ENCODE measurements at places on chromosomes 11 and 22.

DNA sequence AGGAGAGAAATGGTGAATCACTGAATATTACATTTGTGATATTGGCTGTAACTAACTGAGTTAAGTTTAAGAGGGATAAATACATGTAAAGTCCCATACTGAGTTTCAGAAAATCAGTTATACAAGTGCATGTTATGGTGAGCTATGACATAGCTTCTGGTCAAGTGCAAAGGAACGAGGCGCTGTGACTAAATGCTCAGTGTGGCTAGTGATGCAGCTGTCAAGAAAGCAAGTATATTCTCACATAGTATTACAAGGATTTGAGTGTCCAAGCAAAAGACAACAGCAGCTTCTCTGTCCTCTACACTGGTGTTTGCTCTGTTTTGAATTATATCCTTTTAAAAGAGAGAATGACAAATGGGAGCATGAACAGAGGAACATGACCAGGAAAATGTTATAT is 40.1 kb downstream of the CSRP3 start:
- no peak for DNase-seq

GRCh38 chr22:19774628-19775027 is 14.1 kb downstream of the TBX1 start:
- DNase-seq, result no peak

DNA sequence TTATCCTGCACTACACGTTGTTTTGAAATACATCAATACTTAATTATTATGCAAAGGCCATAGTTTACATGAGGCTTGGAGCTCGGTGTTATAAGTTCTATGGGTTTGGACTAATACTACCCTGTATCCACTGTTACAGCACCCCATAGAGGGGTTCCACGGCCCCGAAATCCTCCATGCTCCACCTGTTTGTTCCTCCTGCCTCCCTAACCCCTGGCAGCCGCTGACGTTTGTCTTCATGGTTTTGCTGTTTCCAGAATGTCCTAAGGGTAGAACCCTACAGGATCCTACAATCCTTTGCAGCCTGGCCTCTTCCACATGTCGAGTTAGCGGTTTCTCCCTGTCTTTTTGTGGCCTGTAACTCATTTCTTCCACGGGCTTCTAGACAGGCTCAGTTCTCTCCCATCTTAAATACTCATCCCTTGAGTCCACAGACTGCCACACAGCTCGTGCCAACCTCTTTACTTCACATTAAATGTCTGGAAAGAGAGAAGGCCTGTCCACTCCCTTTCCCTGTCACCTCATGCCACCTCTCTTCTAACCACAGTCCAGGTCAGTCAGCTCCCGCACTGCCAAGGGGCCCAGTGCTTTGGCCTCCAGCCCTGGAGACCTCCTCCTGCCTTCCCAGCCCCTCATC is 42.4 kb upstream of the TH start:
- no peak for DNase-seq

- no peak for DNase-seq
Observed at GRCh38 chr11:47185305-47186075, 744 bp downstream of the PACSIN3 start.

DNA sequence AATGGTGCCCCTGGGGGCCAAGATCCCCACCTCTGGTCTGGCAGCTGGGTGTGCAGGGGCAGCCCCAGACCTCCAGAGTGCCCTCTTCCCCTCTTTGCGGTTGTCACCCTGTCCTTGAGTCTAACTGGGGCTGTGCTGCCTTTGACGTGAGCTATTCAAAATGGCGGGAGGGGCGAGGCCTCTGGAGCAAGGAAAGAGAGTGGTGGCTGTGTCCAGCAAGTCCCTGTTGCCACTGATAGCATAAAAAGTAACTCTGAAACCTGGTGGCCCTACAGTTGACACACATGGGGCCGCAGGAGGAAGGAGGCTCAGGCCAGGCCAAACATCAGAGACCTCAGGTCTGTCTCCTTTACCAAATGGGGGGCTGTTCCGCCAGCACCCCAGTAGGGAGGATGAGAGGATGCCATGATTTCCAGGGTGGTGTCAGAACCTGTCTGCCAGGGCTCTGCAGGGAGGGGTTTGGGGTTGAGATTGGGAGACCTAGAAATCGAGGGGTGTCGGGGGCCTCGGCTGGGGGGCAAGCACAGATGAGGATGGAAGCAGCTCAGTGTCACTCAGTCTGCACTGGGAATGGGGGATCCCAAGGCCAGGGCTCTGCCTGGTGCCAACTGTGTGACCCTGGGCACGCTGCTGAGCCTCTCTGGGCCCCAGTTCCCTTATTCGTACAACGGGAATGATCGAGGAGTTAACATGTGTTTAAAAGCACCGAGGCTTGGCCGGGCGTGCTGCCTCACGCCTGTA is 49.2 kb upstream of the KCNQ1OT1 start:
- DNase-seq, result no peak

DNA sequence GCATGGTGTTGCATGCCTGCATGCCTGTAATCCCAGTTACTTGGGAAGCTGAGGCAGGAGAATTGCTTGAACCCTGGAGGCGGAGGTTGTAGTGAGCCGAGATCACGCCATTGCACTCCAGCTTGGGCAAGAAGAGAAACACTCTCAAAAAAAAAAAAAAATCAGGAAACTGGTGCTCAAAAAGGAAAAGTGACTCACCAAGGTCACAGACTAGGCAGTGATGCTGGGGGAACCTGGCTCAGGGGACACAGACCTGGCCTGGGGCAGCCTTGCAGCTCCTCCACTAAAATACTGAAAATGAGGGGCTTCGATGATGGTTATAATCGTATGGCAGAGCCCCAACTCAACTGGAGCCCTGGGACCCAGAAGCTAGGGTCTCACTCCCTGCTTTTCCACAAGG is 8.1 kb upstream of the SLC35E4 start:
- DNase-seq, result no peak

GRCh38 chr11:15941206-15941770 is 415.1 kb downstream of the SOX6 start:
- peak; percentile 34 for DNase-seq

DNA sequence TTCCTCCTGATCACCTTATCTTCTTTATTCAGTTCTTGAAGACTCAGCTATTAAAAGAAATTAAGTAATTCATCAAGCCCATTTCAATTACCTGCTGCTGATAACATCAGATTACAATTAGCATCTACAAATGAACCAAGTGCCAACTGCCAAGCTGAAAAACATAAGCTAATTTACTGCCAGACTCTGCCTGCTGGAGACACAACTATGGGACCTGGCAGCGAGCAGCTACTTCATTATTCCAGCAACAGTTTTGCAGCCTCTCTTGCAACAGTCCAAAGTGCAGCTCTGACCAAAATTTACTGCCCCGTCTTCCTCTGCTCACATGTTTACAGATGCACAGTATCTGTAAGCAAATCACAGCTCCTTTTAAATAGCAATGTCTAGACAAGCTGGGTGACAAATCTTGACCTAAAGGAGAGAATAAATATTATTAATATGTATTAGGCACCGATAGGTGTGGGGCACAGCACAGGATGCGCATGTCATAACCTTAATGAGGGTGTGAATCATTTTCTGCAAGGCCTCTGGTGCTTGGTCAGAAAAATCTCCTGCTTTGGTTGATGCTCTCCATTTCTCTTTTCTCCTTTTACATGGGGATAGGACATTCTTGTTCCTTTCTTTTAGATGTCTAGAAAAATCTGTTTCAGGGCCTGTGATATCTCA is 232.2 kb upstream of the PITPNB start:
- no peak for DNase-seq

- peak; percentile 72 for DNase-seq
Observed at GRCh38 chr11:57116654-57117053, 65.1 kb upstream of the LRRC55 start.

GRCh38 chr11:124761301-124762104 is 587 bp downstream of the ESAM start:
- peak; percentile 29 for DNase-seq

GRCh38 chr22:43447380-43447779 is 35.6 kb downstream of the MPPED1 start:
- no peak for DNase-seq

- no peak for DNase-seq
Observed at GRCh38 chr11:118845369-118845768, 38.3 kb upstream of the CXCR5 start.

DNA sequence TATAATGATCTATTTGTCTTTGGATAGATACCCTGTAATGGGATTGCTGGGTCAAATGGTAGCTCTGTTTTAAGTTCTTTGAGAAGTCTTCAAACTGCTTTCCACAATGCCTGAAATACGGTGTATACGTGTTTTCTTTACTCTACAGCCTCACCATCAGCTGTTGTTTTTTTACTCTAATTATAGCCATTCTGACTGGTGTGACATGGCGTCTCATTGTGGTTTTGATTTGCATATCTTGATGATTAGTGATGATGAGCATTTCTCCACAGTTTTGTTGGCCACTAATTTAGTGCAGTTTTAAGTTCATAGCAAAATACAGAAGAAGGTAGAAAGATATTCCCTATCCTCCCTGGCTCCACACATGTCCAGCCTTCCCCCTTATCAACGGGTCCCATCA is 26.3 kb upstream of the VPREB1 start:
- DNase-seq, result no peak

DNA sequence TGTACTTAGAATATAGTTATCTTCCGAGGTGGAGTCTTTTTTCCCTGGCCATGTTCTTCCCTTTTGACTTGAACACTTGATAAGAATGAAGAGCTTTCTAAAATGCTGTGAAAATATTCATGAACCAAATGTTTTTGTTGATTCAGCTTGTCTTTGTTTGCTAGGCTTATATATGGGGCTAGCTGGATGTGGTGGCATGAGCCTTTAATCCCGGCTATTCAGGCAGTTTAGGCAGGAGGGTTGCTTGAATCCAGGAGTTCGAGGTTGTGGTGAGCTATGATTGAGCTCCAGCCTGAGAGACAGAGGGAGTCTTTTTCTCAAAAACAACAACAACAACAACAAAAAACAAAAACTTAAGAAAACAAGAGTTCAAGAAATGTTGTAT is 23.1 kb downstream of the CBL start:
- DNase-seq, result no peak

DNA sequence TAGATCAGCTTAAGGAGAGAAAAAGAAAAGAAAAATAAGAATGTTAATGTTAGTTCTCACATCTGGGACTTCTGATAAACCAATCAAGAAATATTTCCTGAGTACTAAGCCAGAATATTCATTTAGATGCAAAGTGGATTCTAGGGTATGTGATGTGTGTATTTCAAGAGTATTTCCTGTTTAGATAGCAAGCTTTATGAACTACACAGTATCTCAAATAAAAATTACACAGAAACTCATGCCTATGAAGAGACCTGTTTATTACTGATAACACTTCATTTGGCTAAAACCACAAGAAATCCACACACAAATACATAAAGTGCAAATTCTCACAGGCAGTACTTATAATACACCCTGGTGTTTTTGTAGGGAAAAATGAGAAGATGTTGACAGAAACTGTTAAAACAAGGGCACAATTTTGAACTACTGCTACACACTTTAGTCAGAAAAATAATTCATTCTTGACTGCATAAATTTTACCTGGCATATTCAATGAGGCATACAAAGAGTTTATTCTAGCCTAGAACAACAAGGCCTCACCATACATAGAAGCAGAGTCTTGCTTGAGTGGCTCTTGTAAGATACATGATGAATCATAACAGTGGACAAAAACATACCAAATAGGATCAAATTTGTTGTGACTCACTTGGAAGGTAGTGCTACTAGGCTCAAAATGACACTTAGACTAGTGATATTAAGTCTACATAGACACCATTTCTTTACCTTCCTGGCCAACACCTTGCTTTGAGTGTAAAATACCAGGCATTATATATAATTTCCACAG is 18.8 kb upstream of the P4HA3 start:
- DNase-seq, result peak; percentile 89

- DNase-seq, result no peak
Observed at GRCh38 chr22:23225337-23225723, 45.0 kb downstream of the BCR start.

- DNase-seq, result no peak
Observed at GRCh38 chr11:33445761-33446161, 188.6 kb downstream of the HIPK3 start.

DNA sequence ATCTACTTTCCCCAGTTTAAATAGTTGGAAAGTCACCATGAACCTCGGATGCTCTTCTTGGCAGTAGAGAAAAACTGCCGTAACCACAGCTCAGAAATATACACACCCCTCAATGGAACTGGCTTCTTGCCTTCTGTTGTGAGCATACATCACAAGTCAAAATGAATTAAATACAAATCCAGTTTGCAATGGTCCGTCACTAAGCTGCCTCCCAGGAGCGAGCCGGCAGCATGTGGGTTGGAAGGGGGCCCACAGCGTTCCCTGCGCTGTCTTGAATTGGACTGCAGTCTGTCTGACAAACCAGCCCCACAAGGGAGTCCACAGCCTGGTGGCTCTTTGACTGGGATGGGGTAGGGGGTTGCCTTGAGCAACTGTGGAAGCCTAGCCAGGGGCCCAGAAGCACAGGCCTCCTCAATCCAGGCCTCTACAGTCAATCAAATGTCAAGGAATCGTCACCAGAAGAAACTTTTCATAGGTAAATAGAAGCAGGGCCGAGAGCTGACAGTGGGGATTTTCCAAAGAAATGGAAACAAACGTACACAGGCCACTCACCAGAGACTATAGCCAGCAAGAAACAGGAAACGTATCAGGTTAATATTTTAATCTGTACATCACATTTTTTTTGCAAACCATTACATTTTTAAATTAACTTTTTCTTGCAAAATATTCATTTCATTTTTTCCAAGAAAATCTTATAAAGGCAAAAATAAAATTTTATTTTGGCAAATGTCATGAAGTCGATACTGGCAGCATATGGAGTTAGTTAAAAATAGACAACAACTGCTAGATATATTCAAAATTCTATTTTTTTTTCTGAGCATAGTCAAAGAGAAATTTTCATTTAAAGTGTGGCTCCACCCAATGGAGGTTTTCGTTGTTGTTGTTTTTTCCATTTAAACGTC is 38.5 kb downstream of the C11orf58 start:
- DNase-seq, result no peak

GRCh38 chr11:34676227-34676626 is 55.3 kb downstream of the EHF start:
- DNase-seq, result no peak

GRCh38 chr11:16759857-16760508 is 21.5 kb downstream of the C11orf58 start:
- peak; percentile 27 for DNase-seq

- DNase-seq, result no peak
Observed at GRCh38 chr11:76984743-76985142, 49.5 kb upstream of the B3GNT6 start.

DNA sequence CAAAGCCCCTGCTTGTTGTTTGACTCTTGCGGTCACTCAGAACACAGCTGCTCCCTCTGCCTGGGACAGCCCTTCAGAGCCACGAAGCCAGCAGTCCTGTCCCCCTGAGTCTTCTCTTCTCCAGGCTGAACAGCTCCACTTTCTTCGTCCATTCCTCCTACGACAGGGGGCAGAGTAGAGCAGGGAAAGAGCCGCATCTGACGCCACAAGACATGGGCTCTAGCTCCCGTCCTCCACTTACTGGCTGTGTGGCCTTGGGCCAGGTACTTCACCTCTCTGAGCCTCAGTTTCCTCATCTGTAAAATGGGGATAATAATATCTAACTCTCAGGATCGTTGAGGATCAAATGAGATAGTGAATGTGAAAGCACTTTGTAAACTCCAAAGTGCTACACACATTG is 29.9 kb downstream of the CHRDL2 start:
- DNase-seq, result peak; percentile 43

- DNase-seq, result no peak
Observed at GRCh38 chr11:27171376-27171958, 130.9 kb downstream of the BBOX1 start.
